ENCODE measurements at places on chromosomes 16 and 17.

- H3K4me3 ChIP-seq: no peak overlapping the region
- no peak overlapping the region for H3K27ac ChIP-seq
- H3K36me3 ChIP-seq: peaks cover 32% of the 10 kb centered on the region
- peaks cover 8% of the 10 kb centered on the region for H3K4me1 ChIP-seq
- DNase-seq: no peak
These were observed 25.2 kb downstream of the TK2 start for GRCh38 chr16:66524601-66525164.

- no peak overlapping the region for H3K27ac ChIP-seq
- H3K36me3 ChIP-seq: no peaks in the 10 kb centered on the region
- H3K4me3 ChIP-seq: no peak overlapping the region
- H3K4me1 ChIP-seq: peaks cover 38% of the 10 kb centered on the region
These were observed 1.1 kb upstream of the ADGRG1 start for GRCh38 chr16:57627184-57627871.

DNA sequence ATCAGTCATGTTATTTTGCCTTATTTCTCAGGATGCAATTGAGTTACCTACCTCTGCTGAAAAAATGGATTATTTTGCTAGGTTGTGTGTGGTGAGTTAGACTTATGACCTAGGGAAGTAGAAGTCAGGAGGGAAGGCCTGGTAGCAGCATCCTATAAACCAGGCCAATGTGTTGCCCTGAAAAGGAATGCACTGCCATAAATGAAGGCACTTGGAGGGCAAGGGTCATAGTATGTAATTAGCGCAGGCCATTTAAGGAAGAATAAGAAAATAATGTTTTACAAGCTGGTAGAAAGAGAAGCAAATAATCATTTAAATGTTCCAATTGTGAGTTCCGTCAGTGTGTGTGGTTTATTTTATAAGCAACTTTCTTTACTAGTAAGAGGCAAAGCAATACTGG is 698.8 kb downstream of the KCNJ2 start:
- no peaks in the 10 kb centered on the region for H3K4me1 ChIP-seq
- no peaks in the 10 kb centered on the region for H3K36me3 ChIP-seq
- no peak overlapping the region for H3K4me3 ChIP-seq
- H3K27me3 ChIP-seq: no peaks in the 10 kb centered on the region

DNA sequence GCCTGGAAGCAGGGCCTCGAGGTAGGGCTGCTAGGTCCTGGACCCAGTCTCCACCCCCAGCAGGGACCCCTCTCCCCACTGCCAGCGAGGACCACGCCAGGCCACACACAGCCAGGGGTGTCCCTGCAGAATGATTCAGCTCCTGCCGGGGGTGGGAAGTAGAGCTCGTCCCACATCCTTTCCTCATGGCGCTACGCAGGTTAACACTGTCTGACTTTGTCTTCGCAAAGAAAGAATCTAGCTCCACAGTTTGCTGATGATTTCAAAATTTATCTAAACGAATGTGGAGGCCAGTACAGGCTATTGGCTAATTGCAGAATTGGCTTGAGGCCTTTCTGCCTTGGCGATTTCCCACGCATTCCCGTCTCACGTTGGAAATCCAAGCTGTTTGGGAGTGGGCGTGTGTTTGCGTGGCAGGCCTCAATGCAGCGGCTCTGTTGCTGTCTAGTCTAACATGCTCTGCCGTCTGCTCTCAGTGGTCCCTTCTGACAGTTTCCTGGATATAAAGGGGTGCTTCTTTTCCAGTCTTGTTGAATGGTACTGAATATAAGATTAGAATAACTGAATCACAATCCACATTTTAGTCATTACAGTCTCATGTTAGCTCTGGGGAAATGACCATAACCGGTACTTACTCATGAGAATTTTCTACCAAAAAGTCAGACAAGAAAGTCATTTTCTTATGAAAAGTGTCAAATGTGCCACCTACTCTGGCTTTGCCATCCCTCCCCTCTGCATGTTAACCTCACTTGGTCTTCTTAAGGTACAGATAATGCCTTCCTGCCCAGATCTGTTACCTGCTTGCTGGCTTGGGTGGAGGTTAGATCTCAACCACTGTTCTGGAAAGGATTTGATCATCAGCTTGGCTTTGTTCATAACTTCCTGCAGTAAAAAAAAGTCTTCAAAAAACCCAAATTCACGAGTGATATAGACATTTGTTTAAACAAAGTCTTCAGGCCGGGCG is 252.4 kb downstream of the NTN1 start:
- no peak overlapping the region for H3K4me3 ChIP-seq
- DNase-seq: no peak
- no peaks in the 10 kb centered on the region for H3K27me3 ChIP-seq
- no peaks in the 10 kb centered on the region for H3K4me1 ChIP-seq
- no peaks in the 10 kb centered on the region for H3K36me3 ChIP-seq

DNA sequence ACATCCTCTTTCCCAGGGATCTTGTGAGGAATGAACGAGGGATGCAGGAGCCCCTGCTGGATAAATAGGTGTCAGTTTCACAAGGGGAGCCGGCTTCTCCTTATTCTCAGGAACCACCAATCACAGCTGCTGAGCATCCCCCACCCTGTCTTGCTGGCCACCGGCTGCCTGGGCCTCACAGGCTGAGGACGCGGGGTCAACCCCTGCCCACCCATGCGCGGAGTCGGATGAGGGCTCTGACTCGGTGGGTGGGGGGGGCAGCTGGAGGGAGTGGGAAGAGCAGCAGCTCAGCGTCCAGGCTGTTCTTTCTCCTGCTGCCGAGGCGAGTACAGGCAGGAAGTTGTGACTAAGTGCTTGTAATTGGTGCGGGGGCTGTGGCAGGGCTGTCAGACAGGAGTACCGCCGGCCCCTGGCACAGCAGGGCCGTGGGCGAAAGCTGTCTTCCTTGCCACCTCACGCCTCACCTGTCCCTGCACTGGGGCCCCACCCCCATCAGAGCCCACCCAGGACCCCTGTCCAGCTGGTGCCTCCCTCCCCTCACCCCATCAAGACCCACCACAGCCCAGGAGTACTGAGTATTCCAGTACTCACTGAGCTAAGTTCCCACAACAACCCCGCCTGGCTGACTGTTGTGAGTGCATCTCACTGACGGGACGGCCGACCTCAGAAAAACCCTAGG is 11.0 kb upstream of the DPEP1 start:
- no peak for DNase-seq
- peak overlapping the region; percentile 6 for H3K4me3 ChIP-seq
- H3K27me3 ChIP-seq: peaks cover 22% of the 10 kb centered on the region
- no peak overlapping the region for H3K27ac ChIP-seq

DNA sequence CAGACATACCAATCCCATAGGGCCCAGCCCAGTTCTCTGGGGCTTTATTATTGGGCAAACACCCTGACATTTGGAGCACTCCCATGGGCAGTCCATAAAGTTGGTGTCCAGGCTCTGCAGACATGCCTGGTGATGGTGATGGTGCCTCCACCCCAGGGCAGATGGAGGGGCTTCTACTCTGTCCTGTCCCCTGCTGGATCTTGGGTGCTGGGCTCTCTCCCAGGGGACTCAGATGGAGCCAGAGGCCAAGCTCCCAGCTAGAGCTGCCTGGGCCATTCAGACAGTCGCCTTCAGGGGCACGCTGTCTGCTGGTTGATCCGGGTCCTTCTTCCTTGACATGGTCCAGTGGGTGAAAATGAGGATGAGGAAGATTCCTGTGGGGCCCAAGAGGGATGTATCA is 10.6 kb downstream of the CDH16 start:
- no peaks in the 10 kb centered on the region for H3K27me3 ChIP-seq
- H3K4me1 ChIP-seq: peaks cover 64% of the 10 kb centered on the region
- DNase-seq: no peak
